ENCODE measurements at places on chromosomes 7 and 10.

- no peak for DNase-seq
These were observed 9.0 kb upstream of the EBF3 start for GRCh38 chr10:129972966-129973673.

DNA sequence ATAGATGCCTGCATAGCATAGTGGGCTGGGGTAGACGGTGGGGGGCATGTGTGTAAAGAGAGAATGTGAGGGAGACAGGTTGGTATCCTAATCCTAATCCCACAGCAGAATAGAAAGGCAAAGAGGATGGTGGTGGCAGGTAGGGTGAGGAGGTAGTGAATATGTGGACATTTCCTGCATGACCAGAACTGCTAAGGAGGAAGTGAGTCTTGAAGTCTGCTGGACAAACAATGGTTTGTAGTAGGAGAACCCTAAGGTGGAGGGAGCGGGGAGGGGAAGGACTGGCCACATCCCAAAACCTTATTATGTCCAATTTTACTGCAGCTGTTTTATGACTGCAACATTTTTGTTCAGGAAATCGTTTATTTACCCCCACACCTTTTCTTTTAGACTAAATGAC is 279.7 kb downstream of the AUTS2 start:
- no peak for DNase-seq

DNA sequence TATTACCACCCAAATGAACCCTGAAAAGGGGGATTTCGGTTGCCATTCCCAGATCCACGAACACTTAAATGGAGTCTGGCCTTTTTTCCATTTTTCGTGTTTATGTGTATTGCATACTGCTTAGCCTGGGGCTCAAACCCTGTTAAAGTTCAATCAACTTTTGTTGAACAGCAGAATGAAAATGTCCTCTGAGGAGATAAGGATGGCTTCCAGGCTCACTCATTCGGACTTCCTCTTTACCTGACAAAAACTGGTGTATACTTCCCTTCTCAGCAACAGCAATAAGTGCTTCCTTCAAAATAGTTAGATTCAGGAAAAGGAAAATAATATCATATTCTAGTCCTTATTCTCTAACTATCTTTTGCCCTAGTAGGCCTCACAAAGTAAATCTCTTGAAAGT is 61.1 kb upstream of the ARID5B start:
- no peak for DNase-seq

DNA sequence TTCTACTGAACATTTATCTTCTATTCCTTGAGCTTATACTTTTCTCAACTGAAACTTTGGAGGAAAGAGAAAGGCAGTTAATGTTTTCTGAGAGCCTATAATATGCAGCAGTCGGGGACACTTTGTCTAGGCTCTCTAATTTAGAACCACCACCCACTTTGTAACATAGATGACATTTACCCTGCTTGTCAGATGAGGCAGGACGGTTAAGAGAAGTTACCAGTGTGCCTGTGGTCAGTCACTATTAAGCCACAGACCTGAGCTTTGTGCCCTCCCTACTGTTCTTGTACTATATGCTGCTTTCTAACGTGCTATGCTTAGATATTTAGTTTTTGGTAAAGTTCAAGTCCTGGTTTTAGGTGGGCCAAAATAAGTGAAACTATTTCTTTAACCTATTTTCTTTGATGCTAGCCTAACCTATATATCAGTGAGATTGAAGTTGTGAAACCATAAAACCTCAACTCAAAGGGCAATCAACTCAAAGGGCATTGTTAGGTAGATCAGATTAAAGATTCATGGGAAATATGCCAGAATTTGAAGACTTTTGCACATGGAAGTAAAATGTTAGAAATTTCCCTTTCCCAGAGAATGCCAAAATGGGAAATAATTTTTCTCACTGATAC is 156.5 kb upstream of the AGR3 start:
- no peak for DNase-seq

Data from GM13977 (cell line).